ENCODE measurements at places on chromosomes 5 and 9.
A peak's percentile ranks its signal among the peaks of the same experiment; 100 is the strongest.

DNA sequence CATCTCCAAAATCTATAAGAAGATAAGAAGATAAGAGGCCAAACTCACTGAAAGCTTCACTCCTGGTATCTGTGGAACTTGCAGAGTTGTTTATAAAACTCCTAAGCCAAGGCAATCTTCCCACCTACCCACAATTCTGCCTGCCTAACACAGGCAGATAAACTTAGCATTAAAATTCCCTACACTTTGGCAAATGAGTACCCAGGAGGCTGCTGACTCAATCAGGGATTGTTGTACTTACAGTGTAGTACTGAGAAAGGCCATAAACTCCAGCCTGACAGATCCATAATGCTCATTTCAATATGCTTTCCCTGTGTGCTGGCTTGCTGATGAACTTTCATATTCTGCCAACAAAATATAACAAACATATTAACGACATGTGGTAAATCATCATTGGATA lies 725.2 kb downstream of the BRINP1 start:
- no peak for DNase-seq

GRCh38 chr5:76805821-76806505 lies 12.9 kb upstream of the F2RL1 start:
- DNase-seq: no peak

DNA sequence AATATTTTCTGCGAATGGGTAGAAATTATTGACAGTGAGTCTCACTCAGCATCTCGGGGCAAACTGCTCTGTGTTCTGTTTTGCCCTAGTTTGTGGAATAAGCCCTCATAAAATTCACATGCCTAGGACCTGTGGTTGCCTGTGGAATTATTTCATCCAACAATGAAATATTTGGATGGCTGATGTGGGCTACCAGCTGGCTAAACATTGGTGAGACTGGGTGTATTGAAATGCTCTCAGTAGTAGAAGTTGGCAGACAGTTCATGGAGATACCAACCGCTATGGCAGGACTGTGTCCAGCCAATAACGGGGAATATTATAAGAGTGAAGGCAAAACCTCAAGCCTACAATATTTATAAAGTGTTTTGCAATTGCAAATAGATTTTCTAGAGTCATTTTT lies 344.1 kb upstream of the RPS23 start:
- DNase-seq: no peak

DNA sequence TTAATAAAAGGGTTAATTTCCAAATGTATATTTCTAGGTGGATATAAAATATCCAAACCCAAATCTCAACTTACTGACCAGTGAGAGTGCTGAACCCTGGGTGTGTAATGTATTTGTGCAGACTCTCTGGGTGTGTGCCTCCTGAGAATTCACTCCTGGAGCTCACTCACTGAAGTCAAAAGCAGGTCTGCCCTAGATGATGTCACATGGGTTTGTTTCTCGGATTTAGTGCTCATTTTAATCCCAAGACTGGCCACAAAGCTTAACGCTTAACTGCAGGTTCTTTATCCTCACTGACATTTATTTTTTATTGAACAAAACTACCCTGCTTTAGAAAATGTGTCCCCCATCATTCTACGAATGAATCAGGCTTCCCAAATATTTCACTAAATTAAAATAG lies 179.4 kb downstream of the PPP2R2B start:
- no peak for DNase-seq

DNA sequence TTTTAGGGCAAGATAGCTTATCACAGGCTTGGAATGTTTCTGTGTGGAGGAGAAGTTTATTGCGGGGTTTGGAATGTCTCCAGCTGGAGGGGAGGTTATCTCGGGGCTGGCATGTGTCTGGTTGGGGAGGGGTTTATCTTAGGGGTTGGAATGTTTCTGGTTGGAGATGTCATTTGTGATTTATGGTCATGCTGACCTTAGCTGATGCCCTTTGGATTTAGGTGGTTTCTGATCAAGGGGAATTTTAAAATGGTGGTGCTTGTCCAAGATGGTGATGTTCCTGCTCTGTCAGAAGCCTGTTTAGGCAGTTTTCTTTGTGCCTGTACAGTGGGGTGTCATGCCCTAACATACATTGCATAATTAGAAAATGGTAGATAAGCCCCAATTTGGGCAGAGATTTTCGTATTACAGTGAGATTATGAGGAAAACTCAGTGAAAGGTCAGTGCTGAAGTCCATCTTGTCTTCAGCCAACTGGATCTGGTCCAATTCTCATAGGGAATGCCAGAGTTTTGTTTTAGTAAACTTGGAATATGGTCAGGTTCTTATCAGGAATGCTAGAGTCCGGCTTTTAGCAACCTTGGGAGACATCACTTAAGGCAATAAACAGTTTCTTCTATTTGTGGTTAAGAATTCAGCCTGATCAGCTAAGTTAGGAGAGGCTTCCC lies 14.3 kb downstream of the CDK20 start:
- DNase-seq: no peak

- DNase-seq: no peak
Observed at GRCh38 chr5:962386-962785, 46.2 kb upstream of the NKD2 start.

DNA sequence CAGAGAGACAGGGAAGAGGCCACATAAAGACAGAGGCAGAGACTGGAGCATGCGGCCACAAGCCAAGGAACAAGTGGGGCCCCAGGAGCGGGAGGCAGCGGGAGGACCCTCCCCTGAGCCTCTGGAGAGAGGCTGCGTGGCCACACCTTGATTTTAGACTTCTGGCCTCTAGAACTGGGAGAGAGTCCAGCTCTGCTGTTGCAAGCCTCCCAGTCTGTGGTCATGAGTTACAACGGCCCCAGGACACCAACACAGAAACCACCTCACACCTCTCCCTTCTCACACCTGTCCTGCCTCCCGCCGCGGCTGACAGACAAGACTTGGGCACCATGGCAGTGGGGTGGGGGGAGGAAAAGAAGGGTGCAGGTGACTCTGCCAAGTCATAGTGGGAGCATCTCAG lies 2.2 kb downstream of the INPP5E start:
- DNase-seq: no peak

- no peak for DNase-seq
Observed at GRCh38 chr5:142455856-142456255, 131.0 kb upstream of the SPRY4 start.

- peak; percentile 30 for DNase-seq
Observed at GRCh38 chr5:127040796-127041520, 10.6 kb upstream of the MARCHF3 start.

DNA sequence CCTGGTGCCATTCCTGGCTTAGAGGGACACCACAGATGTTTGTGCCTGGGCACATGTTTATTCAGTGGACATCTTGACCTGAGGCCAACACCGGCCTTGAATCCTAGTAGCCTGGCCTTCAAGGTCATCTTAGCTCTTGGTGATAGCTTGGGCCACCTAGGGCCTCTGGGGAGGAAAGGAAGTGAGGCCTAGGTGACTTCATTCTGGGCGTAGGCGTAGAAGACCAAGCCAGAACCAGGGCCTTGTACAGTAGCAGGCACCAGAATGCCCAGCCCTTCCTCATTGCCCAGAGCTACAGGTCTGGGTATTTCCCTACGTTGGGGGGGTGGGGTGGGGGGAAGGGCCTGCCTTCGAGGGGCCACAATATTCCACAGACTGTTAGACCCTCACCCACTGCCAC lies 33.8 kb downstream of the WNK2 start:
- DNase-seq: no peak

GRCh38 chr9:104144336-104144735 lies 50.2 kb downstream of the SMC2 start:
- DNase-seq: no peak

- DNase-seq: no peak
Observed at GRCh38 chr5:93076096-93076495, 504.9 kb downstream of the NR2F1-AS1 start.

All from NCI-H1092 (cell line).